ENCODE measurements at places on chromosomes 12 and 14.

- no peak for DNase-seq
Observed at GRCh38 chr14:61812347-61813095, 50.3 kb downstream of the SNAPC1 start.

DNA sequence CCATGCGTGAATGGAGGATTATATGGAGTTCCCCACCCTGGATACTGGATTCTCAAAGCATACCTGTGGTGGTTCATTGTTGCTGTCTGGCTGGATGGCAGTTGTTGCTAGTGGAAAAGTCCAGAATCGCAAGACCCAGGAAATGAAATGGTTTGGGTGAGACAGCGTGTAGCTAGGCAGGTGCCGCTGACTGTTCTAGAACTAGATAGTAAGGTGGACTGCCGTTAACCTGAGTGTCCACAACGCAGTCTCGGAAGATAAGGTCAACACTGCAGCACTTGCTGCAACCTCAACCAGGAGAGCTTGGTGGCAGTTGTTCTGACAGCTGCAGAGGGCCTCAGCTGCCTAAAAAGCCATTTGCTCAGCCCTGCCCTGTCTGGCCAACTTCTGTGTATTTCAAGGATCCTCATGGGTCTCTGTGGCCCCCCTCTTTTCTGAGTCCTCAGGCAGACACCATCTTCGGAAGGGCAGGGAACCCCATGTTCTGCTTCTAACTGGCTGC lies 15.5 kb upstream of the IRF2BPL start:
- peak; percentile 38 for DNase-seq

DNA sequence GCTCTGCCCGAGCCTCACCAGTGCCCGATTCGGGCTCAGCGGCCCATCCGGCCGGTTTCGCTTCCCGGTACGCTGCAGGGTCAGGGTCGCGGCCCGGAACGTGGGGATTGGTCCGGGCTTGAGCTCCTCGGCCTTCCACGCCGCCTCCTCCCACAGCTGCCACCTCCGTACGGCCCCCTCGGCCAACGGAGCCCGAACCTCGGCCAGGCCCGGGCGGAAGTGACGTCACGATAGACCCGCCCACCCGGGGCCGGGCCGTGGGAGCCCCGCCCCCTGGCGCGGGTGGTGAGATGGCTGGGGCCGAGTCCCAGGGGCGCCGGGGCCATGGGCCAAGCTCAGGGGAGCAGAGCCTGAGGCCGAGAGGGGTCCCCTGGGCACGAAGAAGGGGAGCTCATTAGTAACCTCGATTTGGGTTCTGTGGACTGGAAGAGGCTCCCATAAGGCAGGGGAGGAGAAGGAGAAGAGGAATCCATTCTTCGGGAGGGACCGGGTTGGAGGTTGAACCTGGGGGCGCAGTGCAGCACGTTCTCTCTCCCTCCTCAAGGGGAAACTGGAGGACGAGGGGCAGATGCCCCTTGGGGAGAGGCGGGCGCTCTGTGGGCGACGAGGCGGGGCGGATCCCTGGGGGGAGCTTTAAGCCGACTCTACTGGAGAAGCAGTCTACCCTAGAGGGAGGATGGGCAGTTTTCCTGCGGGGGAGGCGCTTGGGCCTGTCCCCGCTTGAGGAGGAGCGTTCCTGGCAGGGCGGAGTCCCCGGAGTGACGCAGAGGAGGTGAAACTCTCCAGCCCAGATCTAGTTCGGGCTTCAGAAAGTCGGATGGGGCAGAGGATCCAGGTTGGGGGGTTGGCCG lies at the start of gene MLF2:
Gene MLF2 (minus strand): TSS at position 221 of the 851 bp plus-strand sequence. CDS start 807 bp downstream, outside the sequence.
- peak; percentile 98 for DNase-seq

- no peak for DNase-seq
Observed at GRCh38 chr12:56361487-56362129, 1.0 kb downstream of the APOF start.

GRCh38 chr12:18296201-18296908 lies 35.0 kb downstream of the PIK3C2G start:
- DNase-seq = no peak

GRCh38 chr14:23158779-23159178 lies 24.7 kb downstream of the SLC7A8 start:
- no peak for DNase-seq

DNA sequence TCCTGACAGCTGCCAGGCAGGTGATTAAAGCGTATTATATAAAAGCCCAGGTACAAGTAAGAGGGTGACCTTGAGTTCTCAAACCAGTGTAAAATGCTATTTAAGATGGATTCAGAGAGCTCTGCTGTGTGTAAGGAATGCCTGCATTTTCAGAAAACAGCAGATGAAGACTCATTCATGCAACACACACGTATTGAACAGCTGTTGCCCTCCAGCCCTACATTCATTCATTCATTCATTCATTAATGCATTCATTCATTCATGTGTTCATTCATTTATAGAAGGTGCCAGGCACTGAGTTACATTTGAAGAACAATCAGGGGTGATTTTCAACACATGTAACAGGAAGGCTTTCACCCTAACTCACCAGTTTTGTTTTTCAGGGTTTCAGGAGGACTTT lies 27.4 kb upstream of the ELK3 start:
- no peak for DNase-seq

- peak; percentile 25 for DNase-seq
Observed at GRCh38 chr12:121175383-121176119, 34.4 kb upstream of the P2RX4 start.

- no peak for DNase-seq
Observed at GRCh38 chr14:68241862-68242487, 422.4 kb downstream of the RAD51B start.

DNA sequence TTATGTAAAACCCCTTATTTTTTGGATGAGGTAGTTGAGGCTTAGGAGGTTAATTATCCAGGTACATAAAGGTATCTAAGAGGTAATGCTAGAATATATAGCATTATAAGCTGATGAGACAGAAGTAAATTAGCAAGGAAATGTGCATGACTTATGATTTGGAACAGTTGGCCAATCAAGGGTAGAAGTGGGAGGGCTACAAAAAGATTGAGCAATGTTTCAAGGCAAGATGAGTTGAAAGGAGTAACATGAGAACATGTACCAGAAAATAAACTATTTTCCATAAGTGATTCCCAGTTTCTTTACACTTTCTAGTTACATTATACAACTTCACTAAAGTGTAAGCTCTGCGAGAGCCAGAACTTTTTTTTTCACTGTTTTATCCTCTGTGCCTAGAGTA lies 290.9 kb downstream of the LRIG3 start:
- DNase-seq = no peak

GRCh38 chr12:90712671-90713070 lies 242.3 kb downstream of the CCER1 start:
- no peak for DNase-seq

- no peak for DNase-seq
Observed at GRCh38 chr12:18718462-18718861, 19.4 kb downstream of the PLCZ1 start.

- peak; percentile 12 for DNase-seq
Observed at GRCh38 chr14:88695870-88696269, 96.9 kb downstream of the EML5 start.

- DNase-seq = no peak
Observed at GRCh38 chr12:127729381-127729780, 537.6 kb upstream of the TMEM132C start.

GRCh38 chr12:1878214-1878613 lies 40.2 kb downstream of the CACNA2D4 start:
- DNase-seq = no peak

GRCh38 chr14:64191756-64192155 lies 102.4 kb downstream of the ESR2 start:
- DNase-seq = peak; percentile 86

GRCh38 chr12:120668868-120669840 lies 17.8 kb upstream of the MLEC start:
- DNase-seq = no peak

GRCh38 chr14:72766296-72766695 lies 127.6 kb downstream of the DPF3 start:
- DNase-seq = peak; percentile 65

DNA sequence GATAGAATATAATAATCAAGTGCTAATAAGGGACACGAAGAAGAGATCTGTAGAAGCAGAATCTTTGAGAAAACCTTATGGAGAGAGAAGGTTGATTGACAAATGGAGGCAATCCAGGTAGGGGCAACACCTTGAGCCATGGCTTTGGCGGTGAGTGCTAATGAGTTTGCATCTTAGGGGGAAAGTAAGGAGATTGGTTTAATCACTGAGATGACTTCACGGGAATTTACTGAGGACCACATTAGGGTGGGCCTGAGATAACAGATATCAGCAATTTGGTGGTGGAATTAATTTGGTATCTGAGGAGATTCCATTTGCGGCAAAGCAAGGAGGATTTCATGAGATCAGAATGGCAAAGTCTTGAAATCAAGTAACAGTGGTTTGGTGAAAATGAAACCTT lies 1.8 kb upstream of the LARP4 start:
- DNase-seq = no peak

- no peak for DNase-seq
Observed at GRCh38 chr12:49609059-49609874, 3.8 kb upstream of the FAM186B start.

GRCh38 chr12:27967551-27968054 lies 4.9 kb downstream of the PTHLH start:
- no peak for DNase-seq

- DNase-seq = no peak
Observed at GRCh38 chr12:6084969-6085450, 39.5 kb downstream of the VWF start.

- no peak for DNase-seq
Observed at GRCh38 chr14:90722590-90722989, 93.6 kb downstream of the TTC7B start.

DNA sequence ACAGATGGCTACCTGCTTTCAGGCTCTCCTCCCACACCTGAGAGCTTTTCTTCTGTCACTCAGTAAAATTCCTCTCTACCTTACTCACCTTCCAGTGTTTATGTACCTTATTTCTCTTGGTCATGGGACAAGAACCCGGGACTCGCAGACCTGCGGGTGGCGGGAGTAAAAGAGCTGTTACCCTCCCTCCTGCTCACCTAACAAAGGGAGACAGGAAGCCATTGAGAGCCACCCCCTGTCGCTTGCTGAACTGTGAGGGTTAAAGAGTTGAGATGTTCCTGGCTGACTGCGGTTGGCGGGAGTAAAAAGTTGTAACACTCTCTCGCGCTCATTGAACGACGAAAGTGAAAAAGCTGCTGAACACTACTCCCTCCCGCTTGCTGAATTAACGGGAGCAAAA lies 1935.1 kb upstream of the FLRT2 start:
- DNase-seq = no peak

DNA sequence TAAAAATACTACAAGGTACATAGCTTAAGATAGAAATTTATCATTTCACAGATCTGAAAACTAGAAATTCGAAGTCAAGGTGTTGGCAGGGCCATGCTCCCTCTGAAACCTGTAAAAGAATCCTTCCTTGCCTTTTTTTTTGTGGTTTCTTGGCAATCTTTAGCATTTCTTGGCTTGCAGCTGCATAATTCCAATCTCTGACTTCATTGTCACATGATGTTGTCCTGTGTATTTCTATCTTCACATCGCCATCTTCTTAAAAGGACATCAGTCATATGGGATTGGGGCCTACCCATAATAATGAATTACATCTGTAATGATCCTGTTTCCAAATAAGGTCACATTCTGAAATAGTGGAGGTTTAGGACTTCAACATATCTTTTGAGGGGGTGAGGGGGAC lies 250.4 kb downstream of the TMTC2 start:
- no peak for DNase-seq

DNA sequence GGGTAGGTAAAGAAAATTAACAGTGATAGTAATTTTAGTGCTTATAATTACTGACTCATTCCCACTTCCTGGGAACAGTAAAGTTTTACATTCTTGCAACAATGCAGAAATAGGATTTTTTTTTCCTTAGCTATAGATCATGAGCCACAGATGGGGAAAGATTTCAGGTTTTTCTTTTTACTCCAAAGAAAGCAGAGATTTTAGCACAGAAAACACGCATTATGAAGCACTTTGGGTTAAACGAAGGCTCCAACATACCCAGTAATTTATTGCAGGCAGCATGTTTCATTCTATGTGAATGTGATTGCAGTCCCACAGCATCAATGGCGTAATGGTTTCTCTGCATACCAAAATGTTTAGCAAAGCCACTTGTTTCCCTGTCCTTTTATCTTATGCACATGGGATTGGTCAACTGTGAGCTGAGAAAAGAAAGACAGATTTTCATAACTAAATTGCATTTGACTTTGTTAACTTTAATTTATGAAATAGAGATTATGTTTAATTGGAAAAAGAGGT lies 124.6 kb upstream of the E2F7 start:
- peak; percentile 41 for DNase-seq

- no peak for DNase-seq
Observed at GRCh38 chr14:24095271-24096068, 1.4 kb downstream of the PCK2 start.

All from trophoblast cell (in vitro differentiated cells and primary cell).